ENCODE measurements at places on chromosomes 13 and 19.

DNA sequence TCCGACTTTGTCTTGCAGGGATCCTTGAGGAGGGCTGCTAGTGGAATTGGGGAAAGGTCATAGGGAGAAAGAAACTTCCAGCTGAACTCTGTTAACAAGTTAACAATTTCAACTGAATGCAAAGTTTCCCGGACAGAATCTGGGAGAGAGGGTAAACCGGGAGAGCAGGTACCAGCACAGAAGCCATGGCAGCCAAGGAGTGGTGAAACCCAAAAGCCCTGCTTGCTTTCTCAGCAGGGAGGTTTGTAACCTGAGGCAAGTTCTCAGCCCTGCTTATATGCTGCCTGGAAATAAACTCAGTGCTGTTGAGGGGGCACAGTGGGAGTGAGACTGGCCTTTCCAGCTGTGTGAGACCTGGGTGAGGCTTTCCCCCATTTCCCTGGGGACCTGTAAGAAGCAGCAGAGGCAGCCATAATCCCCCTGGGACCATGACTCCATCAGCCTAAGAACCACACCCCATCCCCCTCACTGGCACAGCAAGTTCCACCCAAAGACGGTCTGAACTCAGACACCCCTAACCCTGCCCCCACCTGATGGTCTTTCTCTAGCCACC lies 84.0 kb downstream of the SUCLA2 start:
- DNase-seq: no peak

DNA sequence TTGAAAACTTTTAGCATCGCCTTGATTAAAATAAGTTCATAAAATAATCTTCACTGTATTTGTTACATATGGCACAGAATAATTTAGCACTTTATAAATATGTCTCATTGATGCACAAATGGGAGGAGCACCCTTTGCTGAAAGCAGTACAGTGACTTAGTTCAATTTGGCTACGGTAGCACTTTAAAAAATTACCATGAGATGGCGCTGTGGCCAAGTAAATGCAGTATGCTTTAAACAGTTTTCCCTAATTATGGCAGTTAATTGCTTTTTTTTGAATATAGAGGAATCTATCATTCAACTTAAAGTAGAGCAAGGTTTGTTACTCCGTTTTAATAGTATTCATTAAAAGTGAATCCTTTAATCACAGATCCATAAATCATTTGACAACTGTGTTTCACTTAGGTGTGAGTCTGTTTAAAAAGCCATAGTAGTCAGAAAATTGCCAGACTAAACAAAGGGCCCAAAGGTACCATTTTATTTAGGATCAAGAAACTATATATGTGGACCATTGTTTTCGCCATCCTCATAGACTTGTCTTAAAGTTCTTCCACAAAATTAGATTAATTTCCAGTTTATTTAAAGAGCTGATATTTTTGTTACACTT lies 34.7 kb upstream of the ESD start:
- no peak for DNase-seq

GRCh38 chr19:53004242-53004641 lies 9.5 kb upstream of the ERVV-1 start:
- DNase-seq: no peak

- no peak for DNase-seq
Measured at GRCh38 chr19:58561373-58562121, 3.1 kb upstream of the UBE2M start.

GRCh38 chr13:73401769-73402168 lies 343.0 kb downstream of the KLF5 start:
- DNase-seq: no peak

- no peak for DNase-seq
Measured at GRCh38 chr13:94114166-94114565, 365.3 kb downstream of the DCT start.

DNA sequence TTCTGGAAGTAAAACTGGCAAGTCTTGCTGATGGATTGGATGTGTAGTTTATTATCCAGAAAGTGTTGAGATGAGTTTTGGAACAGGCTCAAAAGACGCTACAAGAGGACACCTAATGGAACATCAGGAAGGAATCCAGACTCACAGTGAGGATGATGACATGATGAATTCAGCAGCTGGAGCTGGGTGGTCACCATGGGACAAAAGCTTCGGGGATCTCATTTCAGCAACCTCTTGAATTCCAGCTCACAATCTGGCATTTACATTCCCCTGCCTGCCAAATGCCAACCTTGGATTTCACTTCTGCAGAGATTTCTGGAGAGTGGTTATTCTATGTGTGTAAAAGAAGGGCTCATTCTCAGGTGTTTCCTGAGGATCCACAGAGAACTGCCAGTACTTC lies 288.0 kb upstream of the TMTC4 start:
- no peak for DNase-seq

DNA sequence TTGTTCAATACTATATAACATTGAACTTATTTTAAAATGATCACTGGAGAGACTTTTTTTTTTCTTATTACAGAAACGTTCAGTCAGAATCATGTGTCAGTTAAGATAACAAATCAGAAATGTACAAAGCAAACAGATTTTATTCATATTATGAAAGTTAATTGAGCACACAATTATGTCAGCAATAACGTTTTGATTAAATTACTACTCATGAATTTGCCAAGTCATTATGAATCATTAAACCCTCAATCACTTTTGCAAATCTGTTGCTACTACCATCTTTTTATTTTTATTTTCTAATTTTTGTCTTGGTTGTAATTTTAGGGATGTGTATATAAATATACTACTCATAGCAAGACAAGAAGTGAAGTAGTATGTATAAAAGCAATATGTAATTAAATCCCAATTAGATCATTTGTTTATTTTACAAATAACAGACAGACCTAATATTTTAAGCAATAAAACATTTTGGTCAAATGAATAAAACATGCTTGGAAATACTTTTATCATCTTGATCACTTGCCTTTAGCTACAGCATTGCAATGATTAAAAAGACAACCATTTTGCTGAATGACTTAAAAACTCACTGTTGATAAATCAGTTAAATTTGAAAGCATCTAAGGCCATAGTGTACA lies 893.4 kb upstream of the MIR17HG start:
- no peak for DNase-seq

DNA sequence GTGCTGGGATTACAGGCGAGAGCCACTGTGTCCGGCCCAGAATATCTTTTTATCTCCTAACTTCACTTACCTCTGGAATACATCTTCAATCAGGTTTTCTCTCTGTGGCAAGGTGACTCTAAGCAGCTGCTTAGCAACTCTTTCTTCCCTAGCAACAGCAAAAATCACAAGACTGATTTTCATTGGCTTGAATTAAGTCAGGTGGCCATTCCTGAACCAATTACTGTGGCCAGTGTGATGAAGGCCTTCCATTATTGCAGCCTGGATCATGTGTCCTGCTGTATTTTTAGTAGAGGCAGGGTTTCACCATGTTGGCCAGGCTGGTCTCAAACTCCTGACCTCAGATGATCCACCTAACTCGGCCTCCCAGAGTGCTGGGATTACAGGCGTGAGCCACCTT lies 9.0 kb upstream of the LTBP4 start:
- DNase-seq: no peak

DNA sequence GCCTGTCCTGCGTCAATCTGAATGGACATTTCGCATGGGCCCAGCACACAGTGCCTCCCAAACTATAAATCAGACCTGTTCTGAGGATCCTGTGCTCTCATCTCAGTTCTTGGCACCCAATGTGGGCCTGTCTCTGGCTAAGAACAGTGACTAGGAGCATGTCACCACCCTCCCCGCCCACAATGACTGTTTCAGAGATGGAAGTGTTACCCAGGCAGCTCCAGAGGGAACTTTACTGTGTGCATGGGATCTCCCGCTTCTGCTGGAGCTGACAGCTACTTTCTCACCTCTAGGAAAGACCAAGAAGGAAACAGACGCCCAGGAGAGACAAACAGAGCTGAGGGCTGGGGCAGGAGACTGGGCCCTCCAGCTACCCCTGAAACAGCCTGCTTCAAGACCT lies 45.0 kb downstream of the KCTD15 start:
- no peak for DNase-seq

DNA sequence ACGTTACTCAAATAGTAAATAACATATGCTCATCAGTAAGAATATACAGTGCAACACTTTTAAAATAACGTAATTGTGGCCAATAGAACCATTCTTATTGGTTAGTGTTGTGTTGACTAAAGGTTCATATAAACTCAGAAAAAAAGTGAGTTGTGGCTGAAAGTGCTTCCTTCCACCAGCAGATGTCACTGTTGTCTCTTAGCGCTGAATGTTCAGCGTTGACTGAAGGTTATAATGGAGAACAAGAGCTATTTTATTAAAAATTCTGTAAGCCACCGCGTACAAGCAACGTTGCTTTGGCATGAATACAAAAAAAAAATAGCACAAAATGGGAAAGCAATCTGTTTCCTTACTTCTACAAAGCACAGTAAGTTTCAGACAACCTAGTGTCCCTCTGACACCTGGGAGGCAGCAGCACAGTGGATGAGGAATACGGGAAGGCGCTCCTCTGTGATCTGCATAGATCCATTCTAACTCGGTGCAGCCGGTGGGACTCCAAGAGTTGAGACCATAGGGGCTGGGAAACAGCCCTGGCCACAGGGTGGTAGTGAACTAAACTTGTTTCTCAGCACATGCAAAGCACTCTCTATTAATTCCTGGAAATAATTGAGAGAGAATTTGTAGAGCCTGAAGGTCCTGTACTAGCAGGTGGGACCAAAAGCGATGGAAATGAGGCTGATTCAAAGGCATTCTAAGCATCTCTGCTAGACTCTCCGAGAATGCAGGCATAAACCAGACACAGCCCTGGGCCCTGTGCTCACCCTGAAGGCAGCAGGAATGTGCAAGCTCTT lies 23.9 kb upstream of the OXGR1 start:
- DNase-seq: peak; percentile 15

GRCh38 chr13:31094331-31095015 lies 67.2 kb downstream of the HSPH1 start:
- no peak for DNase-seq

DNA sequence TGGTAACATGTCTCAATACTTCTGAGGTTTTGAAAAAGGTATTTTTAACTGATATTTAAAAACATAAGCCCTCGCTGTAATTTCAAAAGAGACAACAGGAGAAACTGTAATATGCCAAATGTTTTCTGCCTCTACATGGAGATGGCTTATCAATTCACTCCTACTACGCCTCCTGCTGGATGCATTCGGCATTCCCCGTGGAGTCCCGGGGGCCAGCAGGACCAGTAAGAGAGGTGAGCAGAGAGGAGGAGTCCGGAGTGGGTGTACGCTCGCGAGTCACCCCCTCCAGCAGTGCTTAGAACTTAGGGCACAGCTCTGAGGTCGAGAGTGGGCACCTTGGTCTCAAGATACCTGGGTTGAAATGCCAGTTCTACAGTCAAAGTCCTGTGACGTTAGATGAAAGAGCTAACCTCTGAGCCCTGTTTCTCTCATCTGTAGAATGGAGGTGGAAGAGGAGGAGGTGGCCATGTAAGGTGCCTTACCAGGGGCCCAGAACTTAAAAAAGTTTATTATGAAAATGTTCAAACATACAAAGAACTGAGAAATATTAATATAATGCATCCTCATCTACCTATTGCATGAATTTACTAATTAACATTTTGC lies 110.2 kb downstream of the STK24 start:
- DNase-seq: peak; percentile 35

GRCh38 chr19:28596561-28597071 lies 616.3 kb downstream of the UQCRFS1 start:
- no peak for DNase-seq

GRCh38 chr19:852136-853013 lies at the start of gene ELANE:
TSS of gene ELANE (plus strand) at chr19:852303. CDS start at chr19:852329, 26 bp downstream.
- no peak for DNase-seq

DNA sequence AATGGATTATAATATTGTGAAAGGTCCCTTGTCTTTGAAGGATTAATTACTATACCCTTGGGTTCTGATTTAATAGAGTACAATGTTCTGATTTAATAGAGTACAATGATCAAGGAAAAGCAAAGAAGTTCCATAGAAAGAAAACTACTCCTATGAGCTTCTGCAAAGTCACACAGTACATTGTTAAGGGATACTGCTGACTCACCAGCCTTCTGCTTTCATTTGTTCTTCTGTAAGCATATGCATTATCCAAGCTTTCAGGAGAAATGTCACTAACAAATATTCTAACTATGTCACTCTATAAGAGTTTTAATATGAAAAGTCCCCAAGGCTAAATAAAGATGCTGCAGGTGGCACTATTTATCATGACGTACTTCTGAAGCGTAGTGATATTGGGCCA lies 396.7 kb downstream of the RFC3 start:
- DNase-seq: no peak

DNA sequence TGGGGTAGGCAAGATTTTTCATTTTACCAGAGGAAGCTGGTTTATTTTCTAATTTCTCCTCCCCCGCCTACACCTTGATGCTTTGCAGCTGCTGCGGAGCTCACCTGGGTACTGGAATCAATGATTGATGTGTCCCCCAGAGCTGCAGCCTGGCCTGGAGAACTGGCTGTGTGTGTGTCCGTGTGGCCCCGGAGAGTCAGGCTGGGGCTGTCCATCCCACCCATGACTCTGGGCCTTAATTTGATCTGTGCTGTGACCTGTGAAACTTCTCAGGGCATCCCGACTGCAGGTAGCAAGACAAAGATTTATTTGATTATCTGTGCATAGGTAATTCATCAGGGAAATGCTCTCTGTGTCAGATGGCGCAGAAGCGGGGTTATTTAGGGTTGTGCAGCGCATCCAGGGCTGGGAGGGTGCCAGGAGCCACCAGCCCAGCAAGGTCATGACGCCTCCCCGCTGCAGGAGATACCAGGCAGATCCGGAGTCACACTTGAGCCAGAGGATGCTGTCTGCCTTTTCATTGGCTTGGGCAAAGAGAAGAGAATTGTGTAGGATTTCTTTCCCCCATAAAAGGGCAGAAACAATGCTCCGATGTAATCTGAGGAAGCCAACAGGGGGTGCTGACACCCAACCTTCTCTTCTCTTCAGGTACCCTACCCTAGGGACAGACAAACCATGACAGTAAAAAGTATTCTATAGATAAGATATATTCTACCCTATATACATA lies 346.6 kb downstream of the TSHZ3 start:
- DNase-seq: no peak

DNA sequence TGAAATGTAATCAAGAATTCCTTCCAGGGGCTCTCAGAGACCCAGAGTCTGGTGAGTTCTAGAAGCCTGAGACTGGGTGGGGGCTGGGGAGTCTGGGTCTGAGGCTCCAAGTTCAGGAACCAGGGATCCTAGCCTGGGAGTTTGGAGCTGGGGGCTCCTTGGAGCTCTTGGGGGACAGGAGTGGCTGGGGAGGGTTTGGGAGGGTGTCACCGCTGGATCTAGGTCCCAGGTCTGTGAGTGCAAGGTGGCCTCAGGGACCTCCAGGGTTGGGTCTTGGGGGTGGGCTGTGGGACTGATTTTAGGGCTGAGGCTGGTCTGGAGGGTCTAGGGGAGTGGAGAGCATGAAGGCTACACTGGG lies 1.1 kb downstream of the SYCN start:
- DNase-seq: no peak

GRCh38 chr19:1265615-1266128 lies 3.5 kb upstream of the CIRBP start:
- DNase-seq: no peak

DNA sequence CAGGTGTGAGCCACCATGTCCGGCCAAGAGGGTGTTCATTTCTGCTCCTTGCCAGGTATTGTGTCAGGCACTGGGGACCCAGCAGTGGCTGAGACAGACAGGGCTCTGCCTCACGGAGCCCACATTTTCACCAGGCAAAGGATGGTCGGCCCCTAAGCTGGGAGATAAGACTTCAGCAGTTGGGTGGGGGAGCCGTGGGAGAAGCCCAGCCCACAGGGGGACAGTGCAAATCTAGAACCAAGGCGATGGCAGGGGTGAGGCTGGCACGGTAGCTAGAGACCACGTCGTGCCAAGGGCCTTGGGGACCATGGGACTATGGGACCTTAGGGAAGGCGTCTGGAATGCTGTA lies 8.3 kb downstream of the LSR start:
- no peak for DNase-seq

GRCh38 chr19:18109733-18110608 lies 12.4 kb downstream of the MAST3 start:
- no peak for DNase-seq

All from NCI-H187 (cell line).